ENCODE measurements at places on chromosomes 3 and 15. TPM values are rescaled to one million over a fixed set of nuclear protein-coding genes. Genes with fewer than 3 reads are reported as not detected.

C3orf38 gene
- total RNA-seq = 25.6 TPM

IMPG2 gene
- total RNA-seq = not detected

- H3K4me3 ChIP-seq = no peak overlapping the region
- H3K4me1 ChIP-seq = no peaks in the 10 kb centered on the region
- no peak overlapping the region for H3K27ac ChIP-seq
- no peaks in the 10 kb centered on the region for H3K27me3 ChIP-seq
- DNase-seq = no peak
These were observed 39.3 kb downstream of the C2CD4B start for GRCh38 chr15:62125773-62126172.

GRCh38 chr3:192907784-192908183 is 9.9 kb downstream of the MB21D2 start:
- no peaks in the 10 kb centered on the region for H3K36me3 ChIP-seq
- H3K27ac ChIP-seq = no peak overlapping the region
- DNase-seq = no peak
- H3K4me3 ChIP-seq = no peak overlapping the region
- no peaks in the 10 kb centered on the region for H3K4me1 ChIP-seq

Measured in uterus (tissue), 4 donors.